ENCODE measurements at places on chromosomes 3 and 15.

DNA sequence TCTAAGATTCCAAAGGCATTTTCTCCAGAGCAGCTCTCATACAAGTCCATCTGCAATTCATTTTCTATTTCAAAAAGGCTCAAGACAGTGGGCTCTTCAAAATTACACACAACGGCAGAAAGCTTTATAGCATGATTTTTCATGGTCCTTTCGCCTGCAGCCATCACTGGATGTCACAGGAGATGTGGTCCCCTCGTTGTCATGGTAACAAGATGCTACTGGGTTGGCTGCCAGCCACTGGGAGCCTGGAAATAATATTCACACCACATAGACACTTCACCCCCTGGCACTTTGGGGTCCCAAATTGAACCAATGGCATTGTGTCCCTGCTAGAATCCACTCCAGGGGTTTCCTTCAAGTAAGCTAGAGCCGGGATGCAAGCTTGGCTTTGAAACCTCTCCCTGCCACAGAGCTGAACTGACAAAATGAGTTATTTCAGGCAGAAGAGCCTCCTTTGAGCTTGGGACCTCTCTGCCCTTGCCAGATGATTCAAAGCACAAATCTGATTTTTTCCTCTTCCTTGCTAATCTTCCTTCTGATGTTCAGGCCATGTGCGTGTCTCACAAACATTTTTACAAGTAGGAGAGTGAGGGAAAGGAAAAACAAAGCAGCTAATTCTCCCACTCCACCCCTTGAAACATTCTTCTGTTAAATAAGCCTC, 512.6 kb upstream of the ADAMTS9 start:
- DNase-seq: no peak

DNA sequence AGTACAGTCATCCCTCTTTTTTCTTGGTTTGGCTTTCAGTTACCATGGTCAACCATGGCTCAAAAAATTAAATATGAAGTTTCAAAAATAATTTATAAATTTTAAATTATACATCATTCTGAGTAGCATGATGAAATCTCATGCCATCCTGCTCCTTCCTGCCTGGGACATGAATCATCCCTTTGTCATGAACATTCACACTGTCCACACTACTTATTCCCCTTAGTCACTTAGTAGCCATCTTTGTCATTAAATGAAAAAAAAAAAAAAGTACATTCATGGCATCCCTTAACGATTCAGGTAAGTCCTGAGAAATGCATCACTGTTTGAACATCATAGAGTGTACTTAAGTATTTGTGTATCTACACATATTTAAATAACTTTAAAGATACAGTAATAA, 1046.3 kb downstream of the ROBO2 start:
- DNase-seq: no peak

- no peak for DNase-seq
These were observed 104.1 kb downstream of the TPRA1 start for GRCh38 chr3:127486321-127486944.

GRCh38 chr15:40150163-40150925, 10.5 kb upstream of the BUB1B start:
- no peak for DNase-seq
